T-helper 2 cell (primary cell): ENCODE measurements at places on chromosomes 7 and 10.

- DNase-seq = no peak
These were observed 586.1 kb upstream of the CELF2 start for GRCh38 chr10:10431422-10432066.

GRCh38 chr10:108688314-108688713 lies 1235.0 kb downstream of the XPNPEP1 start:
- no peak for DNase-seq

DNA sequence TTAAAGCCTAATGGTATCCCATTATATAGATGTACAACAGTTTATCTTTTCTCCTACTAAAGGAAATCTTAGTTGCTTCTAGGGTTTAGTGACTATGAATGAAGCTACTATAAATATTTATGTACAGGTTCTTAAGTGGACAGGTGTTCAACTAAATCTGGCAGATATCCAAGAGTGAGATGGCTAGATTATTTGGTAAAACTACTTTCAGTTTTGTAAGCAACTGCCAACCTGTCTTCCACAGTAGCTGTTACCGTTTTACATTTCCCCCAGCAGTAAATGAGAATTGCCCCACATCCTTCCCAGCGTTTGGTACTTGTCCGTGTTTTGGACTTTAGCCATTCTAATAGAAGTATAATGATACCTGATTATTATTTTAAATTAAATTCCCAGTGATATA lies 144.9 kb upstream of the MAGI2 start:
- DNase-seq = no peak

DNA sequence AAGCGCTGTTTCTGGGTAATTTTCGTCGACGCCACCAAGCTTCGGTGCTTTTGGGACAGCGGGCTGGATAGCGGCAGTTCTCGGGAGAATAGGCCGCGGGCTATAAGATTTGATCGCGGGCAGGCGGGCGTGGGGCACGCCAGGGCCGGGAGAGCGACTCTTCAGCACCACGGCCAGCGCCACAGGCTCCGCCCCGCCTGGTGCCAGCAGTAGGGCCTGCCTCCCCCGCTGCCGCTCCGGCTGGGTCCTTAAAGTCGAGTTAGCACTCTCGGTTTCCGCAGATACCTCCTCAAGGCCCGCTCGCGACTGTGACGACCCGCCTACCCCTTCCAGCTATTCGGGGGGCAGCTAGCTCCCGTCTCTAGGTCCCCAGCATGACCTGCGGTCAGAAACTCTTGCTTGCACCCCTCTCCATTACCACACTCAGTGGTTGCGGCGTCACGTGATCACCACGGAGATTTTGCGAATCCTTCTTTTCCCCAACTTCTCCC lies 9.4 kb downstream of the NXPH1 start:
- no peak for DNase-seq

DNA sequence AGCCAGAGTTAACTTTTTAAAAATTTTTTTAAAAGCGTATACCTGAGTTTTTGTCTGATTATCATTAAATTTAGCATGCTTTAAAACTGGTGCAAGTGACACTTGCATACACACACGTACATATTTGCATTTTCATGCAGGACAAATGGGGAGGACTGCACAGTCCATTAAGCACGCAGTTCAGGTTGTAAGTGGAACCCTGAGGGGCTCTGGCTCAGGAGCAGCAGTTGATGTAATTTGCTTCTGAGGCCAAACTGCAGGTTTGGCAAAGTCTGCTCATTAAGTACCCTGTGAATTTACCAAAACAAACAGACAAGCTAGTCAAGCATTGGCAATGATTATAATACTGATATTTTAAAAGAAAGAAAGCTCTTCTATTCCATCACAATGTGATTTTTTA lies 215.8 kb upstream of the PFKP start:
- no peak for DNase-seq

GRCh38 chr10:109647627-109648026 lies 275.7 kb downstream of the XPNPEP1 start:
- no peak for DNase-seq

DNA sequence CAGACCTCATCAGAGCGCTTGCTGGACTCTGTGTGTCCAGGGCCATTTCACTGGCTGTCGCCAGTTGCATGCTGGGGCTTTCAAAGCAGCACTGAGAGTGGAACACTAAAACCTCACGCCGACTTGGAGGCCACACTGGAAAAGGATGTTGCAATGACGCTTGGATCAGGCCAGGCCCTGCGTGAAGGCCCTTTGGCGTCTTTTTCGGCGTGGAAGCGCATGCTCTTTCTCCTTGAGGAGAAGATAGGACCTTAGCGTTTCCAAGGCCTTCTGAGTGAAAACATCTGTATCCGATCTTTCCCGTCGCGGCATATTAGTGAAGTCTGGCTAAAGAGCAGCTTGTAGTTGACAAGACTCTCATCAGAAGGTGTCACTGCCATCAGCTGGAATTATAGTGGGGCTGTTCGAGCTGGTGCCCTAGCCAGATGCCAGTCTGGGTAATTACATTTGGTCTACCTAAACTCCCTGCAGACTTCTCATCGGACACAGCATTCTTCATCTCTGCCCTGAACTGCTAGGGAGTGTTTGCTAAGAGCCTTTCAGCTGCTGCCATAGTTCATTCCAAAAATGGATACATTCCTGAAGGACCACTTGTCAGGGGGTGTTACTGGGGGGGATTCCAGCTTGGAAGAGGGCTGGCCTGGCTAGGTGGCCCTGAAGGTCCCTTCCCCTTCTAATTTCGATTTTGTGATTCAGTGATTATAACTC lies 167.7 kb upstream of the TCF7L2 start:
- DNase-seq = no peak
